Activated CD4-positive, alpha-beta T cell treated with anti-CD3 and anti-CD28 coated beads, Interleukin-2, amount 50 U/mL, for 48 hours (primary cell): ENCODE measurements at places on chromosomes 2 and 18.

DNA sequence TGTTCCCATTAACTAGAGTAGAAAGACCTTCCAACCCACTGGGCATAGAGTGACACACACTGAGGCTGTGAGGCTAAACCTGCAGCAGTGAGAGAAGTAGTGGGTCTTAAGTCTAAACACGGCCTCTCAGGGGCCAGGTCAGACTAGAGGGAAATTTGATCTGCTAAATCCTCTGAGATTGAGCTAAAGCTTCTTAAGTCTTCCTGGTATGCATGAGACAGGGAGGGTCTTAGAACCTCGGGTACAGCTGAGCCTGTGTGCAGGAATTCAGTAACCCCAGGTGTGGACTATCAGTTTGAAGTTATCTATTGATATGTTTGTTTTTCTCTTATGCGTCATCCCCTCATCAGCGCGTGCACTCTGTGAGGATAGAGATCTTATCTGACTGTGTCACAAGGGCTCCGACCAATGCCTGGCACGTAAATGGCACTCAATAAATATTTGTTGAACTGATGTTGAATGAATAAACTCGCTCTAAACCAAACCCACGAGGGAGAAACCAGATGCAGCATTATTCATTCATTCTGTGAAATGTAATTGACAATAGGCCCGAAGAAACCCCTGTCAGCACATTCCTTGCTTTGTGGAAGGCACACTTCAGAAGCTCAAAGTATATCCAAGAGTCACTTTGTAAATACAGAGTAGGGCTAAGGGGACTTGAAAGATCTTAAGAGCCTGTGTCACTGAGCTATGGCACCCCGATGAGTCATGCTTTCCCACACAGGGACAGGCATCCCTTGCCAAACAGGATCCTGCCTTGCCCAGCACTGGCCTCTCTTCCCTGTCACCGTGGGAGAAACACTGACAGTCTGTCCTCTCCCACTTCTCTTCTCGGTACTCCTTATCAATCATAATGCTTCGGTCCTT is 21.7 kb upstream of the RAB10 start:
- no peak for DNase-seq

- DNase-seq, result no peak
These were observed 241.7 kb downstream of the DSC3 start for GRCh38 chr18:30800800-30801199.

DNA sequence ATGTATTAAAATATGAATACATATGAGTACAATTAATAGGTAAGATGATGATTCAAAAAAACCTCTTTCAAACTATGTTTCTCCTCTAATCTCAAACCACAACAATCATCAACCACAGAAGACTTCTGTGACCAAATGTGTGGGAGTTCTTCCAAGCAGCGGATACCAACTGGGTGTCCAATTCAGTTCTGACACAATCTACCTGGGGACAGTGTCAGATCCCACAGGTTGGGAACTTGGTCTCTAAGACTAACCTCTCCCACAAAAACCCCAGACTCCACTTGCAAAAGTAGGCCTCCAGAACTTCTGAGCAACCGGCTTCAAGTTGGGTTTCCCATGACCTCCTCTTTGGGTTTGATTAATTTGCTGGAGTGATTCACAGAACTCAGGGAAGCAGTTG is 26.9 kb downstream of the FASTKD1 start:
- no peak for DNase-seq

- no peak for DNase-seq
These were observed 129.8 kb upstream of the SH3BP4 start for GRCh38 chr2:234821946-234822475.

DNA sequence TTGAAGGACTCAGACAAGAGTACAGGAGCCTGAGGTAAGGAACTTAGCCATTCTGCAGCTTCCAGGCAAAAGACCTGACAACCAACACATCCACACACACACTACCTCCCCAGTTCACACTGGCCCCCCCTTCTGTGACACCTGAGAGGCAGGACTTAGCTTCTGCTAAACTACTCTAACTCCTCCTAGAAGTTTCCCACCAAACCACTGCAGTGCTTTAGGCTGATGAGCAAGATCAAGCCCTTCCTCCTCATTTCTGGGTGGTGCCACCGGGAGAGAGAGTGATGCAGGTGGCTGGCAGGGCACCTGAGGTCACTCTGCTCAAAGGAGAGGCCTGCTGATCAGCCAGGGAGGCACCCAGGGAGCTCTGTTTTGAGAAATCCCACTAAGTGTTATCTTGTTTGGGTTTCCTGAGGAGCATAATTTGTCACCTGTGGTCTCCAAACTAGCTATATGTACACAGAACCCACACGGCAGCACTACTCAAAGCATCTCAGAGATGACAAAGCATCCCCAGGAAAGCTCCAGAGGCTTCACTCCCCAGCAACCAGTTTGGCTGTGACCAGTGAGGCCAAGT is 188.4 kb downstream of the MYO5B start:
- no peak for DNase-seq
